Thyroid gland (tissue), 4 donors: ENCODE measurements at places on chromosomes 4 and X. TPM values are rescaled to one million over a fixed set of nuclear protein-coding genes. Genes with fewer than 3 reads are reported as not detected.
A peak's percentile ranks its signal among the peaks of the same experiment; 100 is the strongest.

Gene PI4K2B
- 50.5 TPM for total RNA-seq

- no peak for DNase-seq
Observed at GRCh38 chr4:41866799-41867677, 68.2 kb upstream of the TMEM33 start.

DNA sequence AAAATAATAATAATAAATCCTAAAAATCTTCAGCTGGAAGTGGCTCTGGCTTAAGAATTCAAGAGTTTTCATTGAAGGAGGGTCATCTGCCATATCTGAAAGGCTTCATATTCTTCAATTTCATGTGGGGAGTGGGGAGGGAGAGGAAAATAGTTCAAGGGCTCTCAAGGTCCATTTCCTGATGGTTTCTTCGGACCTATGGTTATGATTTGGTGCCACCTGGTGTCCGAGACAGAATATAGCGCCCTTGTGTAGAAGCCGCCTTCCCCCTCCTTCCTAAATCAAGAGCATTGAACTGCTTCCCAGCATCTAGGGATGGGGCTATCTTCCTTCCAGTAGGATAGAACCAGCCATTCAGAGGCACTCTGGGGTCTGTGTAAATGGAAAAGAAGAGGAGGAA is 34.3 kb downstream of the NLGN3 start:
- DNase-seq: peak; percentile 51

DNA sequence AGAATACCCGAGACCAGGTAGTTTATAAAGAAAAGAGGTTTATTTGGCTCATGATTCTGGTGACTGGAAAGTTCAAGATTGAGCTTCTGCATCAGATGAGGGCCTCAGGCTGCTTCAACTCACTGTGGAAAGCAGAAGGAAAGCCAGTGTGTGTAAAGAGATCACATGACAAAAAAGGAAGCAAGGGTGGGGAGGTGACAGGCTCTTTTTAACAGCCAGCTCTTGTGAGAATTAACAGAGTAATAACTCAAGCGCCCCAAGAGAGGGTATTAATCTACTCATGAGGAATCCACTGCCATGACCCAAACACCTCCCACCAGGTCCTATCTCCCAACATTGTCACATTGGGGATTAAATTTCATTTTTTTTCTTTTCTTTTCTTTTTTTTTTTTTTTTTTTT is 6.3 kb upstream of the YIPF6 start:
- DNase-seq: no peak

Gene CWH43
- 5.3 TPM for total RNA-seq
